ENCODE measurements at places on chromosomes 1 and 21.

DNA sequence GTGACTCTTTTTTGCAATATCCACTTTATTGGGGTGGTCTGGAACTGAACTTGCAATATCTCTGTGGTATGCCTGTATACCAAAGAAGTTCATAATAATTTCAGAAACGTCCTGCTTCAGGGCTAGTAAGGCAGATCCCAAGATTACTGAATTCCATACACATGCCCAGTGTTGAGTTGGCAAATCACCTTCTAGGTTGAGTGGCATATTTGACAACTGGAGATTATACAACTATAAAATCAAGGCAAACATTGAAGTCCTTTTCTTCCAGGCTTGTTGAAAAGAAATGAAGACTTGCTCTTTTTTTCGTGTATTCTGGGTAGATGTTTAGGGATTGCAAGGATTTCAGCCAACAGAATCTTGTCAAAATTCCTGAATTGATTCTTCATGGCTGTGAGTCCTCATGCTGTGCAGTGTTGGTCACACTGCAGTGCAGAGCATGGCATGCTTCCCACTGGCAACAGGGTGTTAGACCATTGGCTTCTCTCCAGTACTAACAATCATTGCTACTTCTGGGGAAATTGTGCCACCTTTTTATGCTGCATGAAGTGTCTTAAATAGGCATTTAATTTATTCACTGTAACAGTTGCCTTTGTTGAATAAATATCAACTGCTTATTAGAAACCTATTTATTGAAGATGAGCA lies 367.1 kb upstream of the ADGRL4 start:
- no peak for DNase-seq

DNA sequence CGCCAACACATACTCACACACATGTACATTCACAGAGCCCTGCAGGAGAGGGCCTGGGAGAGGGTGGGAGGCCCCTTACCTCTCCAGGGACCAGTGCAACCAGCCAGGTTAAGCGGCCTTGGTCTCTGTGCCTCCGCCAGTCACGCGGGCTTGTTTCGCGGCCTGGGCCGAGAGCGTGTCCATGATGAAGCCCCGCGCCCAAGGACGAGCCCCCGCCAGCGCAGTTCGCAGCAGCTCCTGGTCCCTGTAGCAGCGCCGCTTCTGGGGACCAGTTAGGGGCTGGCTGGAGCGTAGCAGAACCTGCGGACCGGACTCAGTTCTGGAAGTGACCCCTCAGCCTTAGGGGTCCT lies 7.3 kb upstream of the FAM167B start:
- no peak for DNase-seq

GRCh38 chr1:47761974-47762373 lies 235.2 kb downstream of the TRABD2B start:
- DNase-seq, result no peak

DNA sequence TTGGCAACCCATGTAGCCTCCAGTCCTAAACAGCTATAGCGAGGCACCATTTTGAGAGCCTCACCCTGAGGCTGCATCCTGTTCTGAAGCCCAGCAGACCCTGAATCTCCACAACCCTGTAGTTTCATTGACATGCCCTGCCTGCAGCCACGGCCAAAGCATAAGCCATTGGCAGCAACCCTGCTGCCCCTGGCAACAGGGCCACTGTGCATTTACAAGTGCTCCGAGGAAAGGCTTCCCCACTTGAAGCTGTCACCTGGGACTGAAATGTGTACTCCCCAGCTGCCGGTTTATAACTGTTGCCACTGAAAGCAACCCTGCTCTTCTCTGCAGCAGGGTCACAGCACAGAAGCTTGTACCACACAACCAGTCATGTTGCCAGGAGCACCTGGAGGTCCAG lies 124.2 kb upstream of the OLFM3 start:
- no peak for DNase-seq

DNA sequence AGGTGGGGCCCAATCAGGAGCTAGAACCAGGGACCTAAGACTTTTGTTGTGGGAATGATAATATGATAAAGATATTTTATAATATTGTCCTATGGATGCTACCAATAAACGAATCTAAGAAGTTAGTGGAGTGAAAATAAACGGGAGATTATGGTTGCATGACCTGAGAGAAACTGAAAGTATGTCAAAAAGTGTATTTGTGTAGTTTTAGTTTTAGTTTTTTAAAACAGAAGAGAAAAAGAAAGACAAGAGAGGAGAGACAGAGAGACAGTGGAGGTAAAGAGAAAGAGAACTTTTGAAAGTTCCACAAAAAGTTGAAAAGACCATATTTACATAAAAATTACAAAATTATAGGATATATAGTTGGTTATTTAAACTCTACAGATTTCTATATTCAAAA lies 64.1 kb upstream of the TMPRSS15 start:
- no peak for DNase-seq

- DNase-seq, result no peak
These were observed 32.5 kb downstream of the WNT3A start for GRCh38 chr1:228039006-228039903.

DNA sequence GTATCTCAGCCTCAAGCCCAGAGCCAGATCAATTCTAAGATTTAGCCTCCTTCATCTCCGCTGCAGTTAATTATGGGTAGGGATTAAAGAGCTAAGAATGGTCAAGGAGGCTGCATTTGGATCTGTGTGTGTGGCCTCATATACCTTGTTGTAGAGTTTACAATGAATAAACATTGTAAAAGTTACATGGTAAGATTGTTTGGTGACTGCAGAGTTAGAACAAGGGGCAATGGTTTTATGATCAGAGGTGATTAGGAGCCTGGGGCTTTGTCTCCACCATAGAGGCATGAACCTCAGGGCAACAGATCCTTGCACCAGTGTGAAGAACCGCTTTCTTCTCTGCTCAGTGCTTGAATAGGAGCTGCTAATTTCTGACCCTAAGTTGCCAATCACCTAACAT lies 77.0 kb upstream of the MARK1 start:
- DNase-seq, result no peak

- no peak for DNase-seq
These were observed 223.8 kb downstream of the PTPRU start for GRCh38 chr1:29460041-29460610.

- DNase-seq, result no peak
These were observed 16.7 kb upstream of the ACTRT2 start for GRCh38 chr1:3004285-3005205.

DNA sequence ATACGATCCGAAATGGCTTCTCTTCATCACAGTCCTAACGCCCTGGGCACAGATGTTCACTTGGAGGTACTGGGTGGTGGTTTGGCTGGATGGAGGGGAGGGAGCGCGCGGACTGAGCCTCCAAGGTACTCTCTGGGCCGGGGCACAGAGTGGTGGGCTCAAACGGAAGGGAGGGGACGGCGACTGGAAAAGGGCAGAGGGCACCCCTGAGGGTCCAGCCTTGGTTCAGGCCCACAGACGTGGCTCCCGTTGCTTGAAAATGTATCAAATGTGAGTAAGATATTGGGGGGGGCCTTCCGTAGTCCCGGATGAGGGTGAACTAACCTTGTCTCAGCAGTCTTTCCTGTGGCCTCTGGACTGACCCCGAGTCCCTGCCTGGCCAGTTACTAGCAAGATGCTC lies 463 bp downstream of the IL12RB2 start:
- no peak for DNase-seq

GRCh38 chr1:230010603-230011332 lies 56.3 kb upstream of the GALNT2 start:
- no peak for DNase-seq

DNA sequence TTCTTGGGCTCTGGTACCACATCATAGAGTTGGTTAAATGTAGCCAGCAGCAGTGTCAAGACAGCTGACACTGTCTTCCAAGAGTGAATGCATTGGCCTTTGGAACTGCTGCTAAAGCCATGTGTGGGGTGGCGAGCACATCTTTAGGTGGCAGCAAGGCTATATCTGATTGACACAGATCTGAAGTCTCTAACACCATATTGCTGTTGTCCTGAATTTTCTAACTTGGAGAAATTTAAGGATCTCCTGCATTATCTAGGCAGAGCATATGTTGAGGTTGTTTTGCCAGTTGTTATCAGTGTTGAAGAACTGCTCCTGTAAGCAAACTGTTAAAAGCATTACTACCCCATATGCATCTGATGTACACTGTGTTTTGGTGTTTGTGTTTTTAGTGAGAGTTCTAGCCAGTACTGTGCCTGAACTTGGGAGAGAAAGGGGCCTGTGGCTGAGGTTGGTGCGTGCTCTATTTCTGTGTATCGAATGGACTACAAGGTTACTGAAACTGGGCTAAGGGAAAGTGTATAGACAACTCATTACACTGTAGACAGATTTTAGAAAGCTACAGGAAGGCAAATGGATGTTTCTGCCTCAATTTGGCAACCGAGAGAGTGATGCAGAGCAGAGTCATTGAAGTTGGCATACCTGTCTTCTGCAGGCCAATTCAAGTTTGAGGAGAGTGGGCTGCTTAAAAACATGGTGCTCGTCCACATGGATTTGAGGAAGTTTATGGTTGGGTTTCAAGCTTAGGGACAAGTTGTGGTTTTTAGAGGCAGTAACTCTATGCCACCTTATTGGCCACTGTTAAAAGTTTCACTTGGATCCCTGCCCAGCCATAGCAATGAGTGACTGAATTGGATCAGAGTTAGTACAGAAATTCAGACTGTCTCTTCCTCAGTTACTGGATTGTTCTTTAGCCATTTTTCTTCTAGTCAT lies 16.9 kb downstream of the DYRK3 start:
- no peak for DNase-seq

- DNase-seq, result no peak
These were observed 782.2 kb upstream of the NCAM2 start for GRCh38 chr21:20215959-20216358.

- DNase-seq, result peak; percentile 81
These were observed at the start of gene RNF11 for GRCh38 chr1:51235673-51236530. Gene RNF11 (plus strand): TSS chr1:51236273. CDS start chr1:51236757, 484 bp downstream.

- DNase-seq, result no peak
These were observed 7.0 kb downstream of the TMEM61 start for GRCh38 chr1:54987427-54987826.

DNA sequence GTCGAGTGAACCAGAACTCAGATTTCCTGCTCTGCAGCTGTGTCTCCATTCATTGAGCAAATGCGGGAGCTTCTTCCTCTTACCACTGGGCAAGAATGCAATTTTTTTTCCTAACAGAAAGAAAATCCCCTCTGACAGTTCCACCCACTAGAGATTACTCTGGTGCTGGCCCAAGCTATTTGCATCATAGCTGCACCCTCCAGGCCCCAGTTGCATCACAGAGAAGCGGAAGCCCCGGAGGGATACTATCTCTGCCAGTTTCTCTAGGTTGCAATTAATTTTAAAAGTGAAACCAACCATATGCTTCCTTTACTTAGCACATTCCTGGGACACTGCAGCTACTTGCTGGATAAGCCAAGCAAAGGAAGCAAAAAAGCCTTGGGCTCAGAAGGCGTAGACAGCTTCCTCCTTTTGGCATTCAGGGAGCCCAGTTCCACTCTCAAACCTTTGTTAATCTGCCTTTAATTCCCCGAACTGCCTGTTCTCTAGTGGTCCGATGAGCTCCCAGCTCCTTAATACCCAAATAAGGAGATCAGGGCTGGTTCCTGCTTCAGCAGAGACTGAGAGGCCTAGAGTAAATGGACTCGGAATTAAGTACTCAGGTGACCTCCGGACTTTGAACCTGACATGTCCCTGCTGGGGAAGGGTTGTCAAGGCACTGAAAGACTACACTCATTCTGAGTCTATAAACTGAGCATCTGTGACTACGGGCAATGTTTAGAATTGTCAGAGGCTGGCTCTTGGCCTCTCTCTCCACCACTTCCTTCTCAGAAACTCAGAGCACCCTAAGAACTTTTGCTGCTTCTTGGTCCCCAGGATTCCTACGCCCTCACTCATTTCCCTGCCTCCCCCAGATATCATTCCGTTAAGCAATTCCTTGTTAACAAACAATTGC lies 72.5 kb upstream of the TNFSF18 start:
- DNase-seq, result peak; percentile 99

DNA sequence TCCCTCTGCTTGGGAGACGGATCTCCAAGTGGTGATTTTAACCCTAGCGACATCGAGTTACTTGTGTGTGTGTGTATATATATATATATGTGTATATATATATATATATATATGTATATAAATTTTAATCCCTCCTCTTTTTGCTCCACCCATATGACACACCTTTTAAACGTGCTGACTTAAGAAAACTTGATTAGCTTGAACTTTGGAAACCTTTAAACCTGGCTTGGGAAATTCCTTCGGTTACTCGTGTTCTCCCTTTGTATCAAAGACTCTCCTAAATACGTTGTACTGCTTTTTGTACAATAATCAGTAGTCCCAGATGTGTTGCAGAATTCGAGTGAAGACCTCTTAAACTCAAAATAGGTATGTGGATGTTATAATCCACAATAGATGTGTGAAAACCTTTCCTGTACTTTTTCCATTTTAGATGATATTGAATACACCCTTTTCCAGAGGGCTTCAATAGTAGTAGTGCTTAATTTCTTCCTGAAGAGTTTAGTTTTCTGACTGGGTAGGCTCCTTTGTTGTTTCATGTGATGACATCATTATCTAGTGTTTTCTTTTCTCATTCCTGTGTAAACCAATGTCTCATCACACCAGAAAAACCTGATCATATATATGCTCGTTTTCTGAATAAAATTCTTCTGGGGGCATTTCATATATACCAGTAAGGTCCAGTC lies 1.4 kb downstream of the RNF11 start:
- DNase-seq, result peak; percentile 37

DNA sequence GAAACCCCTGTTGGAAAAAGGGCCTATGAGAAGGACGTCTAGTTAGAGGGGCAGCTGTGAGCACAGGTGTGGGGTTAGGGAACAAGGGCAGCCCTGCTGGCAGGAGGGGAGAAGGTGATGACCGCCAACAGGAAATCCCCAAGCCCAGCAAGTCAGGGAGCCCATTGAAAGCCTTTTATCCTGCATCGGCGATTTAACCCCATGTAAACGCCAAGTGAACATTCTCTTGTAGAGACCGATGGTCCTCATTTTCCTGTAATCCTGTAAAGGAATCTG lies 1.1 kb upstream of the BSND start:
- no peak for DNase-seq

GRCh38 chr1:31897526-31898100 lies 40.6 kb downstream of the PTP4A2 start:
- DNase-seq, result no peak

All from amniotic epithelial cell (primary cell).